ENCODE measurements at places on chromosomes 4 and X. TPM values are rescaled to one million over a fixed set of nuclear protein-coding genes. Genes with fewer than 3 reads are reported as not detected.

DNA sequence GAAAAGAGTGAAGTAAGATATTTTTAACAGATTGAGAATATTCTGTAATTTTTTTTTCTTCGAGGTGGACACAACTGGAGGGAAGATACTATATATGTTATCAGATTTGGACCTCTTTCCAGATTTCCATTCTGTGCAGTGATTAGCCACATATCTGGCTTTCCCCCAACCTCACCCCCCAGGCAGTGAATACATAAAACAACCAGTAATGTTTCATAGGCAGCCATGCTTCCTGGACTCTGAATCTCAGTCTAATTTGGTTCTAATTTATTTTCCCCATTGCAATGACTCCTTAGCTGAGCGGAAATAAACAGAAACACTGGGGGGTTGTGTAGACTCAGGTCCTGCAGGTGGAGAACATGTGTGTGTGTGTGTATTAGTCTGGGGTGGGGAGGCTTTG is 226.5 kb downstream of the FBXW7 start:
- no peak for DNase-seq

- no peak for DNase-seq
These were observed 65.2 kb upstream of the SLC7A11 start for GRCh38 chr4:138307319-138307718.

DNA sequence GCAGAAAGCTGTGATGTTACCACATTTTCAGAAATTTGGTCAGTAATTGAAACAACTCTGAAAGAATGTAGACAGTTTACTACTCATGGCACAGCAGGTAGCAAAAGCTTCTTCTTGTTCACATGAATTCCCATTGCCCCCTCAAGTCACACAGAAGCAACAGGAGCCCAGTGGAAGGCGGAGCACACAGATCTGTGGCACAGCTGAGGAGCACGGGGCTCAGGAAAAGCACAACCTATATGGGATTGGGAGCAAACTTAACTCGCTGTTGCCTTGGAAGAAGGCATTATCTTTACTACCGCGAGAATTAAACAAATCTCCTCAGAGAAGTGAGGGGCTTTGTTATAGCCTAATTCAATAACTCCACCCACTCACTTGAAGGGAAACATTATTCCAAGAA is 358.5 kb downstream of the SPOCK3 start:
- DNase-seq = no peak

CLDN22 gene
- total RNA-seq = not detected

FABP2 gene
- total RNA-seq = not detected

GRCh38 chrX:150405576-150405975 is 42.5 kb downstream of the MAMLD1 start:
- DNase-seq = peak; percentile 30

GRCh38 chr4:88535090-88535755 is 11.6 kb upstream of the PYURF start:
- DNase-seq = no peak

DNA sequence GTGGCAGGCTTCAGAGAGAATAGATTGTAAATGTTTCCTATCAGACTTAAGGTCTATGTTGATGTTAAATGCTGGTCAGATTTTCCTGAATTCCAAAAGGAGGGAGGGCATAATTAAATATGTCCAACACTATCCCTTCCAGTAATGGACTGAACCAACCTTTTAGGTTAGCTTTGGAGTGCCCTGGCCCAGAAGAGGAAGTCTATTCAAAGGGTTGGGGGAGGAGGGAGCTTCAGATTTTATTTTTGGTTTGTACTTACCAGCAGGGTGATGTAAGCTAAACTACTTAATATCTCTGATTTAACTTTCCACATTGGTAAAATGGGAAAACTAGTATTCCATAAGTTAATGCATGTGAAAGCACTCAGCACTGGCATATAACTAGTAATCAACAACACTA is 91.1 kb downstream of the RBM46 start:
- DNase-seq = no peak

DNA sequence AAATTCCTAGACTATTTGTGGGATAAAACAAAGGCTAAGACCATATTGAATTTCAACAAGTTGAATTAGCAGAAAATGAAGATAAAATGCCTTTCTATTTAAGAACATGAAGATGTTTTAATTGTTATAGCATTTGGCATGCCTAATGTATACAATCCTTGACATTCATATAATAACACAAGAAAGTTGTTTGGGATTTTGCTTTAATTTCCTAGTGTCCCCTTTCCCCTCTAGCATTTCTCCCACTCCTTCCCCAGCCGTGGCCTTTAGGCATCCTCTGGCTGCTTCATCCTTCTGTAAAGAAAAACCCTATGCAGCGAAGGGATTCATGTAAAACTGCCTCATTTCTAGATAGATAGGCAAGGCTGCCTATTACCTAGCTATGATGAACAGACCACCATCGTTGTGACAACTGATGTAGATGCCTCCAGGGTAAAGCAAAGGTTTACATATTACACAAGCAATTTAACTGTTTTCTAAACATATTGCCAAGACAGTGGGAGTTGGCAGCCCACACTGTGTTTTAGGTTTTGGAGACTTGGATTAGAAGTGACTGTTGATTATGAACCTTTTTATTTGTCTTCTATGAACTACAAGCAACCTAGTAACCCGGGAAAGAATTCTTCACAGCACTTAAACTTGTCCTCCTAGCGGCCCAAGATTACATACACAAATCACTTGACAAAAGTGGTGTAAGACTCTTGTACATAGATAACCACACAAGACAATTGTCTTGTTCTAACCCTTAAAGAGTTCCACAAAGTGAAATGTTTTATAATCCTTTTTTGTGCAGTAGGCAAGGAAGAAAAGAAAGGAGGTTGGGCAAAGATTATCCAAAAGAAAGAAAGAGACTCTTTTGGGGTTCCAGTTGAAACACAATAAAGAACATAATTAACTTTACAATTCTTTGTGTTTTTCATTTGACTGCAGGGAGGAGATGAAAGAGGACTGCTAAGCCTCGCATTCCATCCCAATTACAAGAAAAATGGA is 59.9 kb downstream of the HHIP start:
- no peak for DNase-seq

- DNase-seq = no peak
These were observed 10.0 kb downstream of the SMC1A start for GRCh38 chrX:53412446-53412845.

- DNase-seq = no peak
These were observed 1142.2 kb downstream of the ADGRL3 start for GRCh38 chr4:62342346-62342745.

FAM199X gene
- 22.8 TPM for total RNA-seq

SLC9B1 gene
- total RNA-seq = 1.3 TPM

GRCh38 chr4:145935253-145936141 is 3.1 kb downstream of the ZNF827 start:
- DNase-seq = peak; percentile 76

GRCh38 chrX:118864063-118864635 is 40.5 kb downstream of the ZCCHC12 start:
- no peak for DNase-seq

IL2 gene
- not detected for total RNA-seq

DNA sequence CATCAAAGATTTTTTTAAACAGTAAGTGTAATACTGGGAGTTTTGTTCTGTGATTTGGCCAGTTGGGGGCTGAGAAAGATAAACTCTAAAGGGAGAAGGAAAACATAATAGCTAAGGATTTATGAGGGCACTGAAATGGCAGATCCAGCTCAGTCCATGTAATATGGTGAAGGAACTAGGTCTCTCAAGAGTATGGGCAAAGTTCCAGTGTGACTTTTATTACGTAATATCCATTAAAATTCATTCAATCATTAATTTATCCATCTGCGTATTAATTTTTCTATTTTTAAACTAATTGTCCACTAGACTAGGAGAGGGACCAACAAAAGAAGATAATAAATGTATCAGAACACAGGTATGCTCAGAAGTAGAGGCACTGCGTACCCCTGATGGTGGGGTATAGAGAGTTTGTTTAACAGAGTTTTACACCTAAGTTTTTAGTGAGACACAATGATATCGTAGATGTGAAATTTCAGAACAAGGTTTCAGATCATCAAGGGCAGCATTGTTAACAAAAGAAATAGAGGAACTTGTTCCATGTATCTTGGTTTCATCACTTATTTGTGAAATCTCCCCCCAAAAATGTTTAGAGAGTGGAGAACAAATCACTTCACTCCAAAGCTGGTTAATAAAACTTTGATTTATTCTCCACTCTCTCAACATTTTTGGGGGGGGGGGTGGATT is 351.1 kb downstream of the GRXCR1 start:
- DNase-seq = no peak

GRCh38 chrX:1468250-1468772 is 15.6 kb upstream of the ASMTL start:
- no peak for DNase-seq

ZNF157 gene
- not detected for total RNA-seq

DYNLT3 gene
- total RNA-seq = 125 TPM

GRCh38 chr4:560731-561291 is 15.3 kb downstream of the TMEM271 start:
- DNase-seq = no peak

DOK7 gene
- total RNA-seq = not detected

GRCh38 chr4:34293459-34293858 is 1950.9 kb downstream of the ARAP2 start:
- no peak for DNase-seq

GRCh38 chrX:49172280-49172780 is 632 bp downstream of the PLP2 start:
- DNase-seq = no peak

DNA sequence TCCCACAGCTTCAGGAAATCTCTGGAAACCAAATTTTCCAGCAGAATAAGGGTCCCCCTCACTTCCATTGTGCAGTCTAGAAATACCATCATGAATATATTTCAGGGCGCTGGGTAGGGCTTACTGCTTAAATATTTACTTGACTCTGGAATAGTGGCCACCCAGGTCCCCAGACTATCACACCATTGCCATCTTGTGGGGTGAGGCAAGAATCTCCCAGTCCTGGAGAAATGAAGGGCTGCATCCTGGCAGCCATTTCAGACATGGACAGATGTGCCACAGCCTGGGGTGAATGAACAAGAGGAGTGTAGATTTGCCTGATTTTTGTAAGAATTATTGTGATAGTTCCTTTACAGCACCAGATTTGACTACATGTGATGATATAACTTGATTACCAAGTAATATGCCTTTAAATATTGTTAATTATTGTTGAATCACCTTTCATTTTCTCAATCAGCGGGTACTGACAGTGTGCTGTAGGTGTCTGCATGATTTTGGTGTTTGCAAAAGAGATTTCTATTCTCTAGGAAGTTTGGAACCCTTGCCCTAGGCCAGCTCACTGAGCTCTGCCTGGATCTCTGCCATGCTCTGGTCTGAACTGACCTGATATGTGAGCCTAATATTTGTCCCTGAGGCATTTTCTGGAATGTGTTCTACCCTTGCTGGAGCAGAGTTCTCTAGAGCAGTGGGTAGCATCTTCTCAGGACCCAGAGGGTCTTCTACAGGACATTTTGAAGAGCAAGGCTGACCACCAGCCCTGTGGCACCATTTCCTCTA is 183.4 kb downstream of the KIT start:
- DNase-seq = peak; percentile 63
